ENCODE measurements at places on chromosomes 11 and 22. TPM values are rescaled to one million over a fixed set of nuclear protein-coding genes. Genes with fewer than 3 reads are reported as not detected.

SERPIND1 gene
- not detected for total RNA-seq

SLC25A22 gene
- 11.1 TPM for total RNA-seq

SPI1 gene
- total RNA-seq, result 4.9 TPM

P4HA3 gene
- total RNA-seq, result not detected

GGTLC2 gene
- total RNA-seq, result not detected

GAB2 gene
- 11.9 TPM for total RNA-seq

PRG3 gene
- not detected for total RNA-seq

DERL3 gene
- 0.98 TPM for total RNA-seq

XBP1 gene
- 190 TPM for total RNA-seq

HSPB2 gene
- not detected for total RNA-seq

- peak; percentile 17 for DNase-seq
- no peak overlapping the region for H3K27ac ChIP-seq
- H3K27me3 ChIP-seq, result no peaks in the 10 kb centered on the region
- H3K4me1 ChIP-seq, result no peaks in the 10 kb centered on the region
- H3K36me3 ChIP-seq, result peaks cover 60% of the 10 kb centered on the region
These were observed 36.9 kb upstream of the KRTAP5-7 start for GRCh38 chr11:71490044-71490730.

DNA sequence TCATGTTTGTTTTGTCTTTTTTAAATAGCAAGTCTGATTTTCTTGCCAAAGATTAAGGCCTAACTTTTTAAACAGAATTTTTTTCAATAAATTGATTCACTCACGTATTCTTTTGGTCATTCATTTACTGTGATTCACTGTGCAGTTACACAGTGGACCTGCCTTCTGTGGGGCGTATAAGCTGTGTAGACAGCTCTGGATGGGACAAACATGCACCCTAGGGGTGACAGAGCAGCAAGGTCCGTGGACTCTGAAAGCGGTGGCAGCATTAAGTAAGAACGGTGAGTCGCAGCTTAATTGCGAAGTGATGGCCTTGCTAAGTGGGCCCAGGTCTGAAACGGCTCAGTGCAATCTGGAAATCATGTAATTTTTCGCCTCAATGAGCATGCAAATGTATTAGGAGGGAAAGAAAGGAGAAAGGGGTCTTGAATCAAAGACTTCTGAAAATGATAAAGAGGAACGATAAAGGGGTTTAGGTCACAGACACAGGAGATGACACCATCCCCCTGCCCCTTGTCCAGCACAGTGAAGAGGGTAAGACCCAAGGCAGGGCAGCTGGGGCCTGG, 113.1 kb downstream of the SPATA19 start:
- DNase-seq, result no peak
- H3K27me3 ChIP-seq, result peaks cover 4% of the 10 kb centered on the region
- no peak overlapping the region for H3K27ac ChIP-seq
- no peak overlapping the region for H3K4me3 ChIP-seq
- no peaks in the 10 kb centered on the region for H3K4me1 ChIP-seq

- H3K4me3 ChIP-seq, result peak overlapping the region; percentile 54
- peak; percentile 44 for DNase-seq
- H3K27me3 ChIP-seq, result no peaks in the 10 kb centered on the region
- H3K36me3 ChIP-seq, result no peaks in the 10 kb centered on the region
- peaks cover 21% of the 10 kb centered on the region for H3K4me1 ChIP-seq
These were observed 10.3 kb upstream of the MB start for GRCh38 chr22:35627267-35628041.

DNA sequence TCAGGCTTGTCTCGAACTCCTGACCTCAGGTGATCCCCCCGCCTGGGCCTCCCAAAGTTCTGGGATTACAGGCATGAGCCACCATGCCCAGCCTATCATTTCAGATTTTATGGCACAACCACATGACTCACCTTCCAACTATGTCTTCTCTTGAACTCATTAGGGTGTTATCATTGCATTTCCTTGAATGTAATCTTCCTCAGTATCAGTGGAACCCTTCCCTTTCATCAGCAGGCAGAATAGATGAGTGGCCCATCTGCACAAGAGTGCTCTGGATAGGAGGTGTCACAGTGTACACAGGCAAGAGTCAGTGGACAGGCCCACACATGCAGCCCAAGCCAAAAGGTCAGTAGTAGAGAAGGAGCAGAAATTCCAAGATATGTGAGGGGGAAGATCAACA, 29.1 kb upstream of the AQP11 start:
- no peaks in the 10 kb centered on the region for H3K4me1 ChIP-seq
- no peaks in the 10 kb centered on the region for H3K27me3 ChIP-seq
- no peaks in the 10 kb centered on the region for H3K36me3 ChIP-seq
- no peak for DNase-seq

DNA sequence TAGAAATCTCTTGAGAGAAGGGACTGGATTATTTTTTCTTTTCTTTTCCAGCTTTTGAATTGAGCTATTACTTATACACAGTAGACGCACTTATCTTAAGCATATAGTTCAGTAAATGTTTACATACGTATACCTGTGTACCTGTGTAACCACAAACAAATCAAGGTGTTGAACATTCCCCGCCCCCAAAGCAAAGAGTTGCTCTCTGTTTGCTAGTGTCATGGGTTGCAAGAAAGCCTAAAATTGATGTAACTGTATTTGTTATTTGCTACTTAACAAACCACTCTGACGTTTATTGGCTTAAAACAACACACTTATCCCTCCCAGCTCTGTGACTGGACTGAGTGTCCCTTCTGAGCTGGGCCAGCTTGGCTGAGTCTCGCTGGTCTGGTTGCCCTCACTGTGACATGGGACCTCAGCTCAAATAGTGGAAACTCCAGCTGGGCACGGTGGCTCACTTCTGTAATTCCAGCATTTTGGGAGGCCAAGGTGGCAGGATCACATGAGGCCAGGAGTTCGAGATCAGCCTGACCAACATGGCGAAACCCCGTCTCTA, 25.4 kb upstream of the CABP2 start:
- H3K27me3 ChIP-seq, result no peaks in the 10 kb centered on the region
- no peak overlapping the region for H3K4me3 ChIP-seq
- no peaks in the 10 kb centered on the region for H3K36me3 ChIP-seq
- no peaks in the 10 kb centered on the region for H3K4me1 ChIP-seq
- no peak overlapping the region for H3K27ac ChIP-seq

DNA sequence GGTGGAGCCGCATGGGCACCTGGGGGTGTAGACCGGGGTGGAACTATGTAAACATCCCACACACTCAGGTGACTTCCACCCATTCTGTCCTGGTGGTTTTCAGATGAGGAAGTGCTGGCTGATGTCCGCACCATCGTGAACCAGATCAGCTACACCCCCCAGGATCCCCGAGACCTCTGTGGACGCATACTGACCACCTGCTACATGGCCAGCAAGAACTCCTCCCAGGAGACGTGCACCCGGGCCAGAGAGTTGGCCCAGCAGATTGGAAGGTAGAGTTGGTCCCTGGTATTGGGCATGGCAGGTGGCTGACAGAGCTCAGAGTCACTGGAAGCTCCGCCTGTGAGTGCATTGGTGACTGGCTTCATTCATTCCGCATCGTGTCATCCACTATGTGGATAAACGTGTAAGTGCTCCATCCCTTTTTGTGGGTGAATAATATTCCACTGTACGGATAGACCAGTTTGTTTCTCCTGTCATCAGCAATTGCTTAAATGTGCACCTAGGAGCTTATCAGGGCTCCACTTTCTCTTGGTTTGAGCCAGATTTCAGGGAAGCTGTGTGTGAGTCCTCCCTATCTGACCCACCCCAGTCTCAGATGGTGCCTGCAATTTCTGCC, 29.9 kb downstream of the NADSYN1 start:
- H3K36me3 ChIP-seq, result peaks cover 83% of the 10 kb centered on the region
- H3K4me1 ChIP-seq, result no peaks in the 10 kb centered on the region
- DNase-seq, result no peak
- no peaks in the 10 kb centered on the region for H3K27me3 ChIP-seq

DNA sequence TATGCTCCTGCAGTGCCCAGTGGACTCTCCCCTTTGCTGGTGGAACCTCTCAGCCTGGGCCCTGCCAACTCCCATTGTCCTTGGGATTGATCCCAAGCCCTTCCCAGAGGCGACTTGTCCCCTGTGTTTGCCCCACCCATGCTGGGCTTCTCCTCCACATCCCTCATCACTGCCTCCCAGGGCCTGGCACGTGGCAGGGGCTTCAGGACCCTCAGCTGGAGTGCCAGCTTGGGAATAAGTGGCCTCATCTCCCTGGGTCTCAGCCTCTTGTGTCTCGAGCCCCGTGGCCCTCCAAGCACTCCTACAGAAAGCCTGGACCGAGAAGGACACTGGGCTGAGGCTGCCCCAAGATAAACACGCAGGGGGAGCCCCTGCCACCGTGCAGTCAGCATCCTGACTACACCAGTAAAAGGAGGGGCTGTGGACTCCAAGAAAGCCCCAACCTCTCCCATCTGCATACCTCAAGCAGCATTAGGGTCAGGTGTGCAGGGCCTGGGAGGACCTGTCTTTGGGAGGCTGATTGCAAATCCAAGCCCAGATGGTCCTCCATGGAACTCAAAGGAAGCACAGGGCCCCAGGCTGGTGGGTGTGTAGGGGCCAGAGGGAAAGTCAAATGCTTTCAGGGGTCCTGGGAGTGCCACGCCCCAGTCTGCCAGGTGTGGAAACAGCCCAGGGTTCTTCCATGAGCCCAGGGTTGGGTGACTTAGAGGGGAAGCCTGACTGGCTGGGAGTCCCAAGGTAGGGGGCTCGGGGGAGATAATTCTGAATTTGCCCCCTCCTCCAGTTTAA, 9.5 kb upstream of the GNAZ start:
- no peaks in the 10 kb centered on the region for H3K36me3 ChIP-seq
- no peak overlapping the region for H3K4me3 ChIP-seq
- DNase-seq, result no peak

- H3K4me1 ChIP-seq, result no peaks in the 10 kb centered on the region
- no peak overlapping the region for H3K4me3 ChIP-seq
- H3K36me3 ChIP-seq, result no peaks in the 10 kb centered on the region
- no peak overlapping the region for H3K27ac ChIP-seq
- no peaks in the 10 kb centered on the region for H3K27me3 ChIP-seq
These were observed 26.0 kb upstream of the FADD start for GRCh38 chr11:70176940-70177689.

DNA sequence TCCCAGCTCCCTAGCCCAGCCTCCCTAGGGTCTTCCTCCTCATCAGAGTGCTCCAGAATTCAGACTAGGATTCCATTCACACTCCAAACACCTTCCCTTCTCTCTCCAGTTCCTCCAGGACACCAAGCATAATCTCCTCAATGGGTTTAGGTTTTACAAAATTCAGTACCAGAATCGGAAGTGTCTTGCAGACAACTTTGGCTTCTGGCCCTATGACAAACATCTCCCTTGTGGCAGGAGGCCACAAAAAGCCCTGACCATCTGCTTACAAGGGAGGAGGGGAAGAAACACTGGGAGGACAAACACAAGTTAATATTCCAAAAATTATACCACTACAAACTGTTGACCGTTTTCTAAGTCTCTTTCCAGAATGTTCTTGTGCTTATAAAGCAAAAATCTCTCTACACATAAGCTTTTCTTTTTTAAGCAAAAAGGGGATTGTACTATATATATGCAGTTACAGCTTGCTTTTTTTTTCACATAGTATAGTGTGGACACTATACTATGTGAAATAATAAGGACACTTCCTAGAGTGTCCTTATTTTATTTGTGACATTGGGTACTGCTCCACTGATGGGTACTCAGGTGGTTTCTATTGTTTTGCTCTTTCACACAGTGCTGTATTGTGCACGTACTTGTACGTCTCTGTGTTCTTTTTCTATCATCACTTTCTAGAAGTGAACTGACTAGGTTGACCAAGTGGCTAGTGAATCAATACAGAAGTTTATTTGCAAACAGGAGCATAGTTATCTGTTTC, 78.7 kb downstream of the BDNF start:
- H3K4me1 ChIP-seq, result no peaks in the 10 kb centered on the region
- no peaks in the 10 kb centered on the region for H3K27me3 ChIP-seq
- no peak overlapping the region for H3K4me3 ChIP-seq
- no peak for DNase-seq
- H3K36me3 ChIP-seq, result no peaks in the 10 kb centered on the region

DNA sequence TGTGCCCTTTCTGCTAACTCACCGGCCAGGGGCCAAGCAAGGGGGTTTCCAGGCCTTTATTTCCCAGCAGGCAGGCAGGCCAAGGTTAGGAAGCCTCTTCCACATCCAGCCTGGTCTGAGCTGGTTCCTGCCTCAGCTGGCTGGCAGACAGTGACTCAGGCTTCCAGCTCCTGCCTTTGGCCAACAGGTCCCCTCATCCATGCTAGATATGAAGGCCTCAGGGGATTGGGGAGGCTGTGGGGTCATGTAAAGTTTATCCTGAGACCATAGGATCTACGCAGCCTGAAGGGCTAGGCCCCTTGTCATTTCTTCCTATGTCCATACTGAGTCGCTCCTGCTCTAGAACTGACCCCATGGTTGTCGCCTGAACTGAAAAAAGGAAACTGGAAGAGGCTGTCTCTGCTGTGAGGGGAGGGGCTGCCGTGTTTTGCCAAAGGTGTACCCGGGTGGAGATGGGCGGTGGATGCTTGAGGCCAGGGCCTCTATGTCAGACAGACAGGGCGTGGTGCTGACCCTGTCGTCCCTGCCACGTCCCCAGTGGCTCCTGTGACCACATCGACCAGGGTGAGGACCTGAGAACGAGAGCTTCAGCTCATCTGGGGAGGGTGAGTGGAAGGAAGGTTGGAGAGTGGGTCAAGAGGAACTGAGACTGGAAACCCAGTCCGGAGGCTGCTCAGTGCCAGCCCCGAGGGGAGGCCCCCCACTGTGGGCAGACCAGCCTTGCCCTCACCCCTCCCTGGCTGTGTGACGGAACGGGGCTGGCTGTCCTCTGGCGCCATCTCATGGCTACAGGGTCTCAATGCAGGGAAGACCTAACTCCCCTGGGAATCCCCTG, 17.0 kb downstream of the P2RY6 start:
- no peaks in the 10 kb centered on the region for H3K27me3 ChIP-seq
- no peaks in the 10 kb centered on the region for H3K36me3 ChIP-seq
- no peak overlapping the region for H3K27ac ChIP-seq
- peak; percentile 46 for DNase-seq
- no peak overlapping the region for H3K4me3 ChIP-seq
- peaks cover 17% of the 10 kb centered on the region for H3K4me1 ChIP-seq

DNA sequence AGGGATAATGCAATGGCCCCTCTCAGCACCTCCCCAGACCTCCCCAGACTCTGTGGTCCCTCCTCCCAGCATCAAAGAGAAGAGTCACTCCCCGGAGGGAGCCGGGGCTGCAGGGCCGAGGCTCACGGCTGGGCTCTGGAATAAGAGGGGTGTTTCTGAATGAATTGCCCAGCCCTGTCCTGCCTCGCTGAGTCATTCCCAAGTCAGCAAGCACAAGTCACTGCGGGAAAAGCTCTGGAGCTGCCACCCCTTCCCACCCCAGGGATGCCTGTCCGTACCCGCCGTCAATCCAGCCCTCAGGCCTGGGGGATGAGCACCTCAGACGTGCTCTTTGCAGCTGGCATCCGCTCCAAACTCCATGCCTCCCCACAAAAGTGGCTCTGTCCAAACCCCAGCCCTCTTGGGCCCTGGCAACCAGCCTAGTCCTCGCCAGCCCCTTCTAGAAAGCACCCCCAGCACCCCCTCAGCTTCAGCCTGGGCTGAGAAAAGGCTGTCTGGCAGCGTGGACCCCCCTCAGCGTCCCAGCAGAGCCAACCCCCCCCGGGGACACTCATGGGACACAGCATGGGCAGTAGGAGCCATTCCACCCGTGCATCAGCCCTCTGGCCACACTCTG, 22.7 kb downstream of the CELSR1 start:
- no peak overlapping the region for H3K4me3 ChIP-seq
- no peaks in the 10 kb centered on the region for H3K27me3 ChIP-seq
- no peaks in the 10 kb centered on the region for H3K36me3 ChIP-seq
- no peak overlapping the region for H3K27ac ChIP-seq

- DNase-seq, result no peak
- H3K27me3 ChIP-seq, result no peaks in the 10 kb centered on the region
- H3K4me3 ChIP-seq, result peak overlapping the region; percentile 61
- peaks cover 19% of the 10 kb centered on the region for H3K36me3 ChIP-seq
- peaks cover 20% of the 10 kb centered on the region for H3K4me1 ChIP-seq
- H3K27ac ChIP-seq, result no peak overlapping the region
These were observed 1.3 kb downstream of the TIGD3 start for GRCh38 chr11:65355776-65356393.
